Activated CD8-positive, alpha-beta memory T cell treated with anti-CD3 and anti-CD28 coated beads, Interleukin-2, amount 10 ng/mL, durations not matched to agents 7 days and 5 days (primary cell): ENCODE measurements at places on chromosomes 5 and 9. TPM values are rescaled to one million over a fixed set of nuclear protein-coding genes. Genes with fewer than 3 reads are reported as not detected.

- peaks cover 13% of the 10 kb centered on the region for H3K27me3 ChIP-seq
- no peak for DNase-seq
- no peaks in the 10 kb centered on the region for H3K4me1 ChIP-seq
- no peaks in the 10 kb centered on the region for H3K36me3 ChIP-seq
- no peak overlapping the region for H3K27ac ChIP-seq
- H3K4me3 ChIP-seq, result no peak overlapping the region
These were observed 296.7 kb upstream of the PANK3 start for GRCh38 chr5:168875832-168876231.

DNA sequence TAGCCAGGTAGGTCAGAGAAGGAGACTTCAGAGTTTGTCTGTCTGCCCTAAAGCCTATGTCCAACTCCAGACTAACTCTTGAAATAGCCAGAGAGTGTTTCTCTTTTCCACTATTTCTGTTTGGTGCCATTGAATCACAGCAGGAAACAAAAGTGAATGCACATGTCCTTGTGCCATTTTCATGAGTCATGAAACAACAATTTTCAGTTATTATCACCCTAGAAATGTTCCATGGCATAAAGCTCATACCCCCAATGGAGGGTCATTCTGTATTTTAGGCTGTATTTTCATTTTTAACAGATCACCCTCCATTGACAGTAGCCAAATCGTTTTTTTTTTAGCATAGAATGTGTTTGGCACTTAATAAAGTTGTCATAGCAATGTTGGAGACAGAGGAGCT, 124.7 kb downstream of the PAPPA start:
- no peaks in the 10 kb centered on the region for H3K4me1 ChIP-seq
- H3K4me3 ChIP-seq, result no peak overlapping the region
- no peak overlapping the region for H3K27ac ChIP-seq
- no peak for DNase-seq

TAS2R1 gene
- total RNA-seq, result not detected

- H3K4me1 ChIP-seq, result no peaks in the 10 kb centered on the region
- no peaks in the 10 kb centered on the region for H3K27me3 ChIP-seq
- H3K27ac ChIP-seq, result no peak overlapping the region
- no peak overlapping the region for H3K4me3 ChIP-seq
- no peaks in the 10 kb centered on the region for H3K36me3 ChIP-seq
- DNase-seq, result no peak
These were observed 595.7 kb downstream of the EFNA5 start for GRCh38 chr5:107074996-107075395.

GRCh38 chr9:124202447-124202971, 55.2 kb upstream of the NEK6 start:
- peaks cover 60% of the 10 kb centered on the region for H3K4me1 ChIP-seq
- peaks cover 8% of the 10 kb centered on the region for H3K27me3 ChIP-seq
- H3K36me3 ChIP-seq, result peaks cover 2% of the 10 kb centered on the region
- DNase-seq, result peak; percentile 92

GRCh38 chr9:16619914-16620520, 250.5 kb downstream of the BNC2 start:
- H3K27me3 ChIP-seq, result no peaks in the 10 kb centered on the region
- H3K4me3 ChIP-seq, result no peak overlapping the region
- no peak for DNase-seq
- H3K36me3 ChIP-seq, result no peaks in the 10 kb centered on the region
- H3K27ac ChIP-seq, result no peak overlapping the region
- no peaks in the 10 kb centered on the region for H3K4me1 ChIP-seq

DNA sequence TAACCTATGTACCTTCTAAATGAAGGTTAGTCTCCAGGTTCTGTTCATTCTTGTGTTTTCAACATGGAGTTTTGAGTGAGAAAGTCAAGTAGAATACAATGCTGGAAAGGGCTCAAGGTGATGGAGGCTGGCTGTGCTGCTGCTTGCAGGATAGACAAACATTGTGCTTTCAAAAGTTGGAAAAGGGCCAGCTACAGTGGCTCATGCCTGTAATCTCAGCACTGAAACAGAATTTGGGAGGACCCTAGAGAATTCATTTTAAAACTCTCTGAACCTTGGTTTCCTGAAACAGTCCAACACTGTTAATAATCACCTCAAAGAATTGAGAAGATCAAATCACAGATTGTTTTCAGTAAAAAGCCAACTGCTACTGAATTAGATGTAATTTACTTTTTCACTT, 15.4 kb upstream of the IARS1 start:
- peaks cover 15% of the 10 kb centered on the region for H3K4me1 ChIP-seq
- no peaks in the 10 kb centered on the region for H3K27me3 ChIP-seq
- peaks cover 60% of the 10 kb centered on the region for H3K36me3 ChIP-seq
- no peak overlapping the region for H3K27ac ChIP-seq
- H3K4me3 ChIP-seq, result no peak overlapping the region

DNA sequence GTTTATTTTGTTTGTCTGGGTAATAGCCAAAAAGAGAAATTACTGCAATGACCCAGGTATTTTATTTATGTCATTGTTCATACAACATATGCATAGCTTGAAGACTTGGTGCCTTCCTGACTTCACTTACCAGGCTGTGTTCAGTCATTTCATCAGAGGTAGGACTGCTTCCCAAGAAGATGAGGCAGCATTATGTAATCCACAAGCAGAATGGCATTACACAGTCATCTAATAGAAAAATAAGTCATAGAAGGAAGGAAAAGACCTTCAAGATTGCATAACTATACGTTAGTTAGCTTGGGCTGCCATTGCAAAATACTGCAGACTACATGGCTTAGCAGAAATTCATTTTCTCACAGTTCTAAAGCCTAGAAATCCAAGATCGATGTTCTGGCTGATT, 167.5 kb downstream of the NMUR2 start:
- H3K27ac ChIP-seq, result no peak overlapping the region
- H3K27me3 ChIP-seq, result no peaks in the 10 kb centered on the region
- H3K36me3 ChIP-seq, result no peaks in the 10 kb centered on the region
- H3K4me1 ChIP-seq, result no peaks in the 10 kb centered on the region

C9orf153 gene
- not detected for total RNA-seq

SPINK4 gene
- not detected for total RNA-seq

DNA sequence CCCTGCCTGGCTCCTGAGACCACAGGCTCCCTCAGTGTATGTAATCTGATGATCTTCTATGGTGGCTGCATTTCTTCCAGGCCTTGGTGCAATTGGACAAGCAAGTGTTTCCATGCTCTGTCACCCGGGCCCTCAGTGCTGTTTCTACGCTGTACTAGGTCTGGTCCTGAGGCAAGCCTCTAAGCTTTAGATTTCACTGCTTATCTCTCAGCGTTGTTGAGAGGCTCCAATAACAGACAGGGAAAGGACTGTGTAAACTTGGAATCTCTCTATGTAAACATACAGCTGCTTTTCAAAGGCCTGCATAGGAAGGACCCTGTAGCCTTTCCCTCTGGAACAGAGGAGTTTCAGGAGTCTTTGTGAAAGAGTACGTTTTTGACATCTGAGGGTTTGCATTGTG, 38.6 kb upstream of the NFIB start:
- peaks cover 9% of the 10 kb centered on the region for H3K27me3 ChIP-seq
- H3K4me1 ChIP-seq, result peaks cover 2% of the 10 kb centered on the region
- peaks cover 4% of the 10 kb centered on the region for H3K36me3 ChIP-seq
- DNase-seq, result no peak
- H3K27ac ChIP-seq, result no peak overlapping the region
- no peak overlapping the region for H3K4me3 ChIP-seq

NTRK2 gene
- total RNA-seq, result 2.9 TPM

DNA sequence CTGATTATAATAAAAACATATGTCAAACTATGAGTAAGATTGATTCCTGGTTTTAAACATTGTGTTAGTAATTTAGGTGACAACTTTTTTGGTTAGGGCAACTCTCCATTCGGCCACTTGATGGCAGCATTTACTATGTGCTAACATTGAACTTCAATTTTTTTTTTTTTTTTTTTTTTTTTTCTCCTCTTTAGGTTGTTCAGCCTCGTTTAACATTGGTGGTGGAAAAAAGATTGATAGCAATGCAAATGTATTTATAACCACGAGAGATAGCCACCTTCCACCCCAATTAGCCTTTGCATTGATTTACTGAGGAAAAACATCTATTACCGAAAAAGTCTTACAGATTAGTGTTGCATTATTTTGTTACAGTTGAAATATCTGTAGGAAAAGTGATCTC, 159.1 kb downstream of the CSNK1G3 start:
- no peak overlapping the region for H3K4me3 ChIP-seq
- DNase-seq, result peak; percentile 58
- no peaks in the 10 kb centered on the region for H3K4me1 ChIP-seq
- H3K36me3 ChIP-seq, result no peaks in the 10 kb centered on the region
- H3K27me3 ChIP-seq, result no peaks in the 10 kb centered on the region

MLANA gene
- total RNA-seq, result not detected

- peaks cover 7% of the 10 kb centered on the region for H3K4me1 ChIP-seq
- no peak overlapping the region for H3K4me3 ChIP-seq
- no peaks in the 10 kb centered on the region for H3K27me3 ChIP-seq
These were observed 111.1 kb upstream of the ELL2 start for GRCh38 chr5:96072791-96073165.

GRCh38 chr5:132808448-132808847, 4.7 kb upstream of the SOWAHA start:
- peaks cover 1% of the 10 kb centered on the region for H3K36me3 ChIP-seq
- H3K4me3 ChIP-seq, result no peak overlapping the region
- H3K27ac ChIP-seq, result no peak overlapping the region
- DNase-seq, result no peak

PROB1 gene
- 10.9 TPM for total RNA-seq

DNA sequence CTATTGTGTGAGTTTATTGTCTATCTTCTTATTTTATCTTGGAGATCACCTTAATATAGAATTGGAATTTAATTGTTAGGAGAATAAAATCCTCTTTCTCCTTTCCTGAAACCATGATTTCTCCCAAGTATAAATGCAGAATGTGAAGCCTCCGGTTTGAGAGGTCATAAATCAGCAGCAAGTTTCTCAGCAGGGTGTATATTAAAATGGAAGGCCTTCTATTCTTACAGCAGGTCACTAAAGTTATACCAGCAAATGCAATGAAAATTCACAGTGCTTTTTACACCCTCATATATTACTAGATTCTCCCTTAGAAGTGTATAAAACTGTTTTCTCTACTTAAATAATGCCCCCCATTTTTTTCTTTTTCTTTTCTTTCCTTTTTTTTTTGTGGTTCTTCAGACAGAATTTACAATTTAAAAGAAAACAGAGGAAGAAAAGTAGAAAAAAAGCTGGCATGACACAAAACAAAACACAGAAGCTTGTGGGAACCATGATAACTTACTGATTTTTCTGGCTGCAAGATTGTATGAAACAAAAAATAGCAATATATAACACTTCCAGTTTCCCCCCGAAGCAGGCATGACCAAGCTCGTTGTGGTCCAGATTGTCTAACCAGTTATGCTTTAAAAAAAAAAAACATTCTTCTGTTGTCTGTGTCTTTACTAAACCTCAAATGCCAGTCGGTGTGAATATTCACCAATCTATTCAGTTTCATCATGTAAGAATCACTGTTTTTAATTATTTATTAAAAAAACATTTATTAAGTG, 211.2 kb downstream of the RAB3C start:
- no peak for DNase-seq
- no peaks in the 10 kb centered on the region for H3K4me1 ChIP-seq
- no peak overlapping the region for H3K4me3 ChIP-seq

FOXD4L3 gene
- not detected for total RNA-seq

GRCh38 chr9:106708475-106709146, 154.4 kb upstream of the ZNF462 start:
- H3K36me3 ChIP-seq, result no peaks in the 10 kb centered on the region
- no peak overlapping the region for H3K4me3 ChIP-seq
- no peak for DNase-seq

- no peak for DNase-seq
- no peaks in the 10 kb centered on the region for H3K36me3 ChIP-seq
- H3K4me1 ChIP-seq, result no peaks in the 10 kb centered on the region
- no peak overlapping the region for H3K27ac ChIP-seq
These were observed 611.2 kb downstream of the NR2F1-AS1 start for GRCh38 chr5:92969781-92970237.

DNA sequence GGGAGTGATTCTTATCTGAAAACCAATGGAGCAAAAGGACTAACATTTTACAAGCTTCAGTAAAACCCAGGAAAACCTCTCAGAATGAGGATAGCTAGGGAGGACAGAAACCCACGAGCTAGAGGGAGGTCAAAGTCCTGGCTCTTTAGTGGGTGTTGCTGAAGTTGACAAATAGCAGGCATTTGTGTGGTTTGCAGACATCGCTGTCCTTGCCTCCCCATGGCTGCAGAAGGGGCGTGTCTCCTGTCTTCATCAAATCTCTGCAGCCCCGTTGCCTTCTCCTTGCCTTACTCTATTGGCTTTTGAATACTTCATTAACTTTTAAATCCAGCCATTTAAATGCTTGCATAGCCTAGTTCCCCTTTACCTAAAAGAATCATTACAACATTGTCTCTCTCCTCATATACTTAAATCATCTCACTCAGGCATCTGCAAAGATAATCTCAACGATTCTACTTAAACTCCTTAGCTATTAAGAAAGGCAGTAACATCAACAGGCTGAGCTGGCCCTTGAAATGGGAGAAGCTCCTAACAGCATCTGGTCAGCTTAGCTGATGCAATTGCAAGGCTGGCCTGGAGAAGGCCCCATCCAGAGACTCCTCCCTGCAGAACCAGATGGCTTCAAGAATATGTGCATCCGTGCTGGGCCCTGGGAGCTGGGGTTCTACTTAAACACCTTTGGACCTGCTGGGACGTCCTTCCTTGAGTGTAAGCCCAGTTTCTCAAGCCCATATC, 152.8 kb upstream of the TAS2R1 start:
- H3K36me3 ChIP-seq, result no peaks in the 10 kb centered on the region
- H3K4me1 ChIP-seq, result no peaks in the 10 kb centered on the region
- DNase-seq, result no peak
- no peak overlapping the region for H3K4me3 ChIP-seq
- no peak overlapping the region for H3K27ac ChIP-seq

GRCh38 chr5:90345684-90346083, 63.9 kb downstream of the CETN3 start:
- no peak overlapping the region for H3K27ac ChIP-seq
- no peaks in the 10 kb centered on the region for H3K4me1 ChIP-seq
- peaks cover 20% of the 10 kb centered on the region for H3K27me3 ChIP-seq
- H3K4me3 ChIP-seq, result no peak overlapping the region

DNA sequence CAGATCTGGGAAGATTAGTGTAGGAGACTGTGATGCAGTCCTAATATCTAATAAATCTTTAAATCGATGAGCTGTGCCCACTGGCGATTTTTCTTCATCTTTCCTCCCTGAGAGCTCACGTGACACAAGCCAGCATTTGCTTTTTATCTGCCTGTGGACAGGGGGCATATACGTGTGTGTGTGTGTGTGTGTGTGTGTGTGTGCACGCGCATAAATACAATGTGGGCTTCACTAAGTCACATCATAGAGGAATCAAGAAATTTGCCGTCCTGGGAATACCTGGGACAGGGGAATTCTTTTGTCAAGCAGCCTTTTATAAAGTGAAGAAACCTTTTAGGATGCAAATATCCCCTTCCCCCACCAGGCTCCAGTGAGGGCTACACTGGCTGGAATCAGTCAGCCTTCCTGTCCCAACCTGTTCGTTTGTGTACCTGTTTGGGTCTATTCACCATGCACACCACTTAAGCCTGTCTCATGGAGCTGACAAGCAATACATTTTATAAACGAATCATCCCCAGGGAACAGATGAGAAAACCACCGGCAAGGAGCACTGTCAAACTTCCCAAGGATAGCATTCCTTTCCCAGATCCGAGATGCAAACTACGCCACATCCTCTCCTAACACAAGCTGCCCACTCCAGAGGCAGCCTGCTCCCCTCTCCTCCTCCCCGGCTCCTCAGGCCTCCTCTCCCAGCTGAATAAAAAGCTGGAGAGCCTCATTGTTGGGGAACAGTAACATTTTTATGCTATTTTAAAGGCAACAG, 2.7 kb downstream of the EPB41L4B start:
- no peak for DNase-seq
- H3K4me3 ChIP-seq, result no peak overlapping the region
- no peak overlapping the region for H3K27ac ChIP-seq
- H3K27me3 ChIP-seq, result peaks cover 77% of the 10 kb centered on the region
- H3K4me1 ChIP-seq, result peaks cover 6% of the 10 kb centered on the region
- no peaks in the 10 kb centered on the region for H3K36me3 ChIP-seq
